ENCODE measurements at places on chromosomes 2 and 18. TPM values are rescaled to one million over a fixed set of nuclear protein-coding genes. Genes with fewer than 3 reads are reported as not detected.

The MC4R gene
- not detected for total RNA-seq

DNA sequence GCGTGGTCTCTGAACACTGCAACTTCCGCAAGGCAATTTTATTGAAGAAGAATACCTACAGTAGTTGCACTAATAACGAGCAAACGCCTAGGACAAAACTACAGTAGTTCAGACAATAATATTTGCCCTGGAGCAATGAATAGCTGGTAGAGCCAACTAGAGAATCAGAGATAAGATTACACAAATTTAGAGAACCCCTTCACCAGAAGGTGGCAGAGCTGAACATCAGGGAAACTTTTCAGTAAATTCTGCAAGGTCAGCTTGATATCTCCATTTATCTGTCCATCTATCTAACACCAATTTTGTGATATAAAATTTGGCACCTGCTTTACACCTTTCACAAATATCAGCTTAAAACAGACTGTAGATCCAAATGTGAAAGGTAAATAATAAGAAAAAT lies 43.8 kb downstream of the CDH19 start:
- no peak for DNase-seq

GRCh38 chr2:241559323-241560161 lies 997 bp downstream of the BOK start:
- DNase-seq = no peak

DNA sequence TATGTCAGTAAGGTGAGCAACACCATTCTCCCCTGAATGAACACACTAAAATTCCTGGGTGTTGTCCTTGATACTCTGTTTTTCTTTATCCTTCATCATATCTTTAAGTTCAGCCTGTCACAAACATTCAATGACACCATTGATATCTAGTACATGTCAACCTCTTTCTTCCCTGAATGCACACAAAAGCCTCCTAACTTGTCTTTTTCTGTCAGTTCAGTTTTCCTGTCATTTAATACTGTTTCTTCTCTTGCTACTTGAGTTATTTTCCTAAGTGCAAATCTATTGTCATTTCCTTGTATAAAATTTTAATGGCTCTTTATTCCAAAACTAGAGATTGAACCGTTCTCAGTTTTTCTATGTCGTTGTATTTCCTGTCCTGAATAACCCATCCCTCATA lies 1107.6 kb upstream of the SLC39A10 start:
- DNase-seq = no peak

DNA sequence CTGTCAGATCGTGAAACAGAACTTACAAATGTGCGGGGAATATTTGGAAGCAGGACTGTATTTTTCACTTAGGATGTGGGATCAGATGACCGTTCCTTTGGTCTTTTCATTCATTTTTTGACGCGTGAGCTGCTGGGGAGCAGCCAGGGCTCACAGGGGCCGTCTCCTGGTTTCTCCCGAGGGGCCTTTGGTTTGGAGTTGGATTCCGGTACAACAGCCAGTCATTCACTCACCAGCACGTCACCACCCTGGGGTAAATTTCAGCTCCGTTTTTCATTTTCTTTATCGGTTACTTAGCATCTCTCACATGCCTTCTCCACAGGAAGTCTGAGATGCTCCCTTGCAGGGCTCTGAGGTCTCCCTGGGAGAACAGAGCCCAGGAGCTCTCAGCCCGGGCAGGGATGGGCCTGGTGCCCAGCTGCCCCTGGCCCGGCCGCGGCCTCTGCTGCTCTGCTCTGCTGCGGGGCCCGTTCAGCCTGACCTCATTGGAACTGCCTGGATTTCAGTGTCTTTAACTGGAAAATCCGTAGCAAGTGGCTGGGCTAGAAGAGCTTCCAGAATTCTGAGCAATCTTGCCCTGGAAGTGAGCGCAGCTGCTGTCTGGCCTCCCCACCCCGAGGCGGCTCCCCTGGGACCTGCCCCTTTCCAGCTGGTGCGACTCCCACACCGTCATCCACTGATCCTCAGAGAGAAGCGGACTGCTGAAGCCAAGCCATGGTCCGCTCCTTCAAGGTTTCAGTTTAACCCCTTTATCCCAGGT lies 335.6 kb downstream of the EIPR1 start:
- no peak for DNase-seq

DNA sequence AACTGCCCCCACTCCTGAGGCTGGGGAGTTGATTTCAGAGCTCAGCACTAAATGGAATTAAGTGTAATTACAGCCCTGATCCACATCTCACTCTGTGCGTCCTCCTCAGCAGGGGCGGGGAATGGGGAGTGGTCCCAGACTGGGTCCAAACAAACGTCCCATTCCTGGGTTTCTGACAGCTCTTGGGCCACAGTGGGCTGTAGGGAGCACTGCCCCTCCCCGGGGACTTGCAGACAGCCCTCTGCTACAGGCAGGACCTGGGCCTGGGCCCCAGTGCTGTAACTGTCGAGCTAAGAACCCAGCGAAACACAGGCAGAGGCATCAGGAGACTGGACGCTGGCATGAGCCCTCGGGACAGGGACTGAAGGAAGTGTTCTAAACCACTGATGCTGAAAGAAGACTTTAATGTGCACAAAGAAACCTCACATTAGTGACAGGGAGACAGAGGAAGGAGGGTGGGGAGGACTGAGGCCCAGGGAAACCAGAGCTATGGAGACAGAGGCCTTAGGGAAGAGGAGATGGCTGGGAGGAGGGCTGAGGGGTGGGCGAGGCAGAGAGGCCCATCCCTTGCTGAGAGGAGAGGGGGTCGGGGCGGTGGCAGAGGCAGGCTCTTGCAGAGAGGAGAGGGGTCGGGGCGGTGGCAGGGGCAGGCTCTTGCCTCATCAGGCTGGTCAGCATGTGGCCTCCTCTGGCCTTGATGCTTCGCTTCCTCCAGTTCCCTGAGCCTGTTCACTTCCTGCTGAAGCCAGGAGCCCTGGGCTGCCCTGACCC lies 5.8 kb upstream of the SEMA4C start:
- no peak for DNase-seq

DNA sequence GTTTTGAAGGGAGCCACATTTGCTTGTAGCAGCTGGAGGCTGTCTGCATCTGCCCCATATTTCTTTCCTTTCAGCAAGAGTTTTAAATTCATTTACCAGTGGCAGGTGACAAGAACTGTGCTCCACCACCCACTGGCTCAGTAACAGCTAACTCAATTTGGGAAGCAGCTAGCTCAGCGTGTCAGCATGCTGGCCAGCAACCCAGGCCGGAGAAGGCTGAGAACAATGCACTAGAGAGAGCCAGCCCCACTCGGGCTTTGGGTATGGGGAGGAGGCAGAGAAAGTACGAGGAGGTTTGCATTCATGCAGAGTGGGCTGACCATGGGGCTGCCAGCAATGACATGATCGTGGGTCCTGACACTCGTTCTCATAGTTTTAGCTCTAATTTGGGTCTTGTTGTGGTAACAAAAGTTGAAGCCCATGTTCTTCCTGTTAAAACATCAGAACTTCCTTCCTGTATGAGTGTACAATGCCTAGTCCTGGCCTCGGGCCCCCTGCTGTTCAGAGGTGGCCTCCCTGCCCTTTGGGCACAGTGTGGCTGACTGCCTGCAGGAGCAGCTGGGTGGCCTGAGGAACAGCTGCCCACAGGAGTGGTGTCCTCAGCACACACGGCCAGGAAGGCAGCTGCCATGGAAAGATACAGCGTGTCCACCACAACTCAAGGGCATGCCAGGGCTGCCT lies 23.0 kb downstream of the CDC42EP3 start:
- peak; percentile 90 for DNase-seq

- DNase-seq = no peak
Measured at GRCh38 chr2:160309585-160309984, 109.5 kb upstream of the ITGB6 start.

All from cardiac septum (tissue), 1 donor.